ENCODE measurements at places on chromosomes 3 and 15.

DNA sequence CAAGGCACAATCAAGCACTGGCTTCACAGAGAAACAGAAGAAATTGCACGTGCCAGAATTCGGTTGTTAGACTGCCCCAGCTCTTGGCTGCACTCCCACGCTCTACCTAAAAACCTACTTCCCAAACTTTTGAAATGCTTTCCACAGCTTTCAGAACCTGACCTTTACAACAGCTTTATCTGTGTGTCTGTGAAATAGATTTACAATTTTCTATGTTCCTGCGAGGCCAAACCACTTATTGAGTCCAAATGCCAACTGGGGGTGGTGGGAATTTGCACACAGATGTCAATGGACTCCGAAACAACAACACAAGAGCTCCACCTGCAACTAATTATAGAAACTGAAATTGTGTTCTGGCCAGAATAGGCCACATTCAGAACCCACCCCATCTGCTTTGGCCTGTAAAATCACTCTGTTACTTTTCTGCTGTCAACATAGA is 44.6 kb downstream of the ERC2 start:
- no peak for DNase-seq

DNA sequence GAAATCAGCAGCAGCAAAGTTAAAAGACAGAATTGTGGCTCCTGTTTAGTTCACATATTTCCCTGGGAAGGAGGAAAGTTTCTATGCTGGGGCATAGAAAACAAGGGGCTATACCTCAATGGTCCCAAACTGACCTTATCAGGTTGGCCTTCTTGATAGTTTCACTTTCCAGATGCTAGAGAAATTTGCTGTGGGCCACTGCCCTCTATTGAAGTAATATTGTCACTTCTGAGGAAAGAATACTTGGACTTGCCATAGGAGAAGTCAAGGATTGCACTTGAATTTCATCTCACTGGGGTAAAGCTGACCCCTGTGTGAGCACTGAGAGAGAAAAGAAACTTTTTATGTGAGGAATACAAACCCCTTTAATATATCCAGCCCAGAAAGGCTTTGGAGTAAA is 49.3 kb upstream of the XCR1 start:
- DNase-seq: no peak

DNA sequence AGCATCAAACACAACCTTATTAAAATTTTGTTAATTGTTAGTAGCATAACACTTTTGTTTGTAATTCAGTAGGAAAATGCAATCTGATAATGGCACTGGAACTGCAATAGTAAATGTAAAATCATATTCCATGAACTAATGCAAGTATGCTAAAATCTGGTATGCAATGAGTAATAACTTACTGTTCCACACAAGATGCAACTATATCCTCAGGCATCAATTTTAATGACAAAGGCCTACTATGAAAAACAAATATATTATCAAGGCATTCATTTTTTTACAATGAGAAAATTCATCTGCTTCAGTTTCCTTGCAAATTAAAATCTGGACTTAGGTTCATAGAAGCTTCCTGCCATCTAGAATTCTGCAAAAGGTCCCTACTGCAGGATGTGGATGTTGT is 1.4 kb upstream of the NSMCE3 start:
- no peak for DNase-seq

DNA sequence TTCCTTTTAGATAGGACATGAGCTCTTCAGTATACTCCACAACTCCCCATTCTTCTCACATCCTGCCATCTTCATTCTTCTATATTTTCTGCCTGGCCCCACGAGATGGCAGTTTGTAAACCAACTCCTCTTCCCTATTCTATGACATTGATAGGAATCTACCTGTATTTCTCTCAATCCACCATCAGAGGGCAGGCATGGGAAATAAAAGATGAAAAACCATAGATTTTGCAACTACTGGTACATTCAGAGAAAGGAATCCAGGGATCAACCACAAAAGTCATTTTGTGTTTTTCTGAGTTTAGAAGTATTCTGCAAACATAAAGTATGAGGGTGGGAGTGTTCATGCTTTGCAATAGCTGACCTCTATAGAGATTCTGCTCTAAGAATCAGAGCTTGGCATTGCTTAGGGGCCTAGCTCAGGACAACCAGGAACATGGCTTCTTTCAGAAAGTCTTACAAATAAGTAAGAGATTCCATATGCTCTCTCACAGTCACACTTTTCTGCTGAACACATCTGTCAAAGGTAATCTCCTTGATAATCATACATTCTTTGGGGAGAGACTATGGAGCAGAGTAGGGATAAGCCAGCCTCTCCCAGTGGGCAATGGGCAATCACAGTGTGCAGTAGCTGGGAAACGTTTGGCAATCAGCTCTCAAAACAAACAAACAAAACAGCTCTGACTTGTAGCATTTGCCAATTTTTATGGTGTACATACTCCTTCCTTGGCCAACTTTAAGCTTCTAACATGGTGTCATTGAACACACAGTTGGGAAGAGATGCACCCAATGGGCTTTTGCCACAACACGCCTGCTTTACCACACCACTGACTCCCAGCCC is 43.1 kb upstream of the SLC25A36 start:
- peak; percentile 71 for DNase-seq

- no peak for DNase-seq
These were observed 12.0 kb upstream of the CPNE9 start for GRCh38 chr3:9691636-9692035.

DNA sequence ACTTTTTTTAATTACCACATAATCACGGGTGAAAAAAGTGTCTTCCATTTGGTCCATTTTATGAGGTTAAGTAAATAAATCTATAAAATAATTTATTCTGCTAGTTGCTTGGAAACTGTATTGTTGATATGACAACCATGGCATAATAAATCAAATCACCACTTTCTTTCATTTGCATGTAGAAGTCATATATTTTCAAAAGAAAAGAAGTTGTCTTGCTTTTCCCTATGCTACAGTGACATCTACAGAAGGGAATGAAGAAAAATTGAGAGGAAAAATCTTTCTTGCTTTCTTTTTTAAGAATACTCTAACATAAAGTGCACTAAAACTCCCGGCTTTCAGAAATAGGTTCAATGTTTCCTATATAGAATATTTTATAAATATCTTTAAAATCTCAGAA is 228.5 kb downstream of the ZBBX start:
- no peak for DNase-seq

DNA sequence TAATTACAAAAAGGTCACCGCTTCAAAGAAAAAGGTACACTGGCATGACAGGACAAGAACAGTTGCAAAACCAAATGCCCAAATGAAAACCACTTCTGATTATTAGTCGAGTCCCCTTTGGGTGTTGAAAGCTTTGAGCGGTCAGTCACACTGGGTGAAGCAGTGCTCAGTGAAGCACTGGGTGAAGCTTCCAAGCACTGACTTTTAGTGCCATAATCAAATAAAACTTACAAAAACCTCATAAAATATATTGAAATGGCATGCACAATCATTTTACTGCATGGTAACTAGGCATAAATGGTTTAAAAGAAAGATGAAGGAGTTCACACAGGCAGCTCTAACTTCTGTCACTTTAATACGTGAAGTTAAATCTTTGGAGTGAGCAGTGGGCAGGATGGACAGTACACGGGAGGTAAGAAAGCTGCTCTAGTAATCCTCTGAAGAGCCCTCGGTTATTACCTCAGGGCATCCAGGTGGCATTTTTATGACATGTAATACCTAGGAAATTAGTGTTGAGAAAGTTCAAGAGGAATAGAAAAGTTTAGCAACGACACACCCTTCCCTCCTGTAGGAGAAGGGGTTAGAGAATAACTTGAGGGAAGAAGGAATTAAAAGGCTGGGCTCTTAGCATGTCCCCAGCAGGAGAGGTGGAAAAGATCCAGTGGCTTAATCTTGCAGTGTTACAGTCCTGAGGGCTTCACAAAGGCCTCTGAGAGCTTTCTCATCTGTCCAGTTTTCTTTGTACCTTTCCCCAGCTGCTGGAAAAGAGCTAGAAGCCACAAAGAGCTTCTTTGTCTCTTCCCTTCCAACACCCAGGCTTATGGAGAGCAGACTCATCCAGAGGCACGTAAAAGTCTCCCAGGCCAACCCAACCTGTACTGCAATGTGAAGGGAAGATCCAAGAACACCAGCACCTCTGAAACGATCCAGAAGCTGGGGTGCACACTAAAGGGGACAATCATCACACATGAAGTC is 64.9 kb upstream of the MYO5C start:
- DNase-seq: no peak

DNA sequence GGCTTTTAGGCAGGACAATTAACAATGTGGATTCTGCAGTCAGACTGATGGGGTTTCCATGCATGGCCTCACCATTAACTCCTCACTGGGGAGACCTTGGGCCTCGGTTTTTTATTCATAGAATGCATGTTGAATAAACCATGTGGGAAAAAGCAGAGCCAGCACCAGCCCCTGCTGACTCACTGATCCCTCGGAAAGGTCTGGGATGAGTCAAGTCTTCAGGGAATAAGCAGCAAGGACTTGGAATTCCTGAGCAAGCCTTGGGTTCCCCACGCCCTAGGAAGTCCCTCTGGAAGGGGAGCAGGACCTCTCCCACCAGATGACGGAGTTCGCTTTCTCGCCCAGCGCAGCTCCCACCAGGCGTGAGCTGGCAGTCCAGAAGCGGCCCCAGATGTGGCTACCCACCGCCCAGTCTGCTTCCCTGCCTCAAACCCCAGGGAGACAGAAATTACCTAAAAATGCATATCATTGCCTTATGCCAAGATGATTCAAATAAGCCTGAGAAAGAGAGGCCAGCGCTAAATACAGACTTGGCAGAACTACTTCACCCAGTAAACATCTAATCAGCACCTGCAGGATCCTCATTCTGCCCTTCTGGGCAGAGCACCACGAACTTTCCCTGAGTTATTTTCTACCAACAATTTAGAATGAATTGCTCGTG is 45.4 kb downstream of the BTD start:
- DNase-seq: peak; percentile 96

- DNase-seq: peak; percentile 61
These were observed 29.0 kb upstream of the BCL6 start for GRCh38 chr3:187774185-187774789.
